ENCODE measurements at places on chromosomes 5 and 9. TPM values are rescaled to one million over a fixed set of nuclear protein-coding genes. Genes with fewer than 3 reads are reported as not detected.

Gene VCAN
- total RNA-seq, result 2.2 TPM

DNA sequence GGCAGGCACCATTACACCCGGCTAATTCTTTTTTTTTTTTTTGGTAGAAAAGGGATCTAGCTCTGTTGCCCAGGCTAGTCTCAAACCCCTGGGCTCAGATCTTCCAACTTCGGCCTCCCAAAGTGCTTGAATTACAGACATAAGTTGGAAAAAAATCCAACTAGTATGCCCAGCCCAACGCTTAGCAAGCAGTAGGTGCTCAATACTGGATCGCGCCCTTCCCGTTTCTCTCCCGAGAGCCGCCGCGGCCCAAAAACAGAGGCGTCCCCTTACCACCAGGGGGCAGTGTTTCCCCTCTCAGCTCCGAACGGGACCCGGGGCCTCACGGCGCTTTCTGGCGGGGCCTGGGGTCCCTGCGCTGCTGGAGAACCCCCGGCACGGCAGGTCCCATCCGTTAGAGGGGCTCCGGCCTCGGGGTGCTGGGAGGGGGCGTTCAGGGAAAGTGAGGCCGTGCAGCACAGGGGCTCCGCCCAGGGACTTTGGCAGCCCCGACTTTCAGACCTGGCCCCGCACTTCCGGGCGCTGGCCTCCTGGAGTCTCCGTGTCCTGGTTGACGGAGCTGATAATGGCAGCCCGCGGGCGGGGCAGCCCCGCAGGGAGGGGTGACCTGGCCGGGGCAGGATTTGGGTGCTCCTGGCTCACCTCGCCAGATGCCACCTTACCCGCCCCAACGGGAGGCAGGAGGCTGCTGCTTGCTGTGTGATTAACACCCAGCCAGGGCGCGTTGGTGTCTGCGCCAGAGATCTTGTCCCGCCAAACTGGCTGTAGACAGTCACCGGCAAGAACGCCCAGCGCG is 15.2 kb downstream of the PTGES start:
- peak overlapping the region; percentile 63 for H3K4me3 ChIP-seq
- no peaks in the 10 kb centered on the region for H3K27me3 ChIP-seq
- peak; percentile 87 for DNase-seq
- H3K27ac ChIP-seq, result no peak overlapping the region
- H3K4me1 ChIP-seq, result no peaks in the 10 kb centered on the region

- no peak overlapping the region for H3K4me3 ChIP-seq
- no peak for DNase-seq
- no peaks in the 10 kb centered on the region for H3K36me3 ChIP-seq
Measured at GRCh38 chr9:99491408-99492158, 269.5 kb downstream of the SEC61B start.

Gene PLPP6
- 5.0 TPM for total RNA-seq

- no peaks in the 10 kb centered on the region for H3K27me3 ChIP-seq
- no peak for DNase-seq
- H3K4me1 ChIP-seq, result no peaks in the 10 kb centered on the region
- H3K27ac ChIP-seq, result no peak overlapping the region
Measured at GRCh38 chr5:180613188-180613813, 22.0 kb upstream of the SCGB3A1 start.

Gene SLC6A19
- not detected for total RNA-seq

- no peak overlapping the region for H3K4me3 ChIP-seq
- DNase-seq, result no peak
- no peak overlapping the region for H3K27ac ChIP-seq
- no peaks in the 10 kb centered on the region for H3K4me1 ChIP-seq
- no peaks in the 10 kb centered on the region for H3K36me3 ChIP-seq
Measured at GRCh38 chr9:71571186-71571585, 197.1 kb downstream of the CEMIP2 start.
